ENCODE measurements at places on chromosomes 3 and 15.

GRCh38 chr15:29612096-29612495 is 210.2 kb downstream of the TJP1 start:
- DNase-seq: no peak

GRCh38 chr3:117473981-117474538 is 764.5 kb downstream of the TUSC7 start:
- DNase-seq: no peak

GRCh38 chr3:195010551-195011100 is 260.3 kb downstream of the XXYLT1 start:
- DNase-seq: no peak

DNA sequence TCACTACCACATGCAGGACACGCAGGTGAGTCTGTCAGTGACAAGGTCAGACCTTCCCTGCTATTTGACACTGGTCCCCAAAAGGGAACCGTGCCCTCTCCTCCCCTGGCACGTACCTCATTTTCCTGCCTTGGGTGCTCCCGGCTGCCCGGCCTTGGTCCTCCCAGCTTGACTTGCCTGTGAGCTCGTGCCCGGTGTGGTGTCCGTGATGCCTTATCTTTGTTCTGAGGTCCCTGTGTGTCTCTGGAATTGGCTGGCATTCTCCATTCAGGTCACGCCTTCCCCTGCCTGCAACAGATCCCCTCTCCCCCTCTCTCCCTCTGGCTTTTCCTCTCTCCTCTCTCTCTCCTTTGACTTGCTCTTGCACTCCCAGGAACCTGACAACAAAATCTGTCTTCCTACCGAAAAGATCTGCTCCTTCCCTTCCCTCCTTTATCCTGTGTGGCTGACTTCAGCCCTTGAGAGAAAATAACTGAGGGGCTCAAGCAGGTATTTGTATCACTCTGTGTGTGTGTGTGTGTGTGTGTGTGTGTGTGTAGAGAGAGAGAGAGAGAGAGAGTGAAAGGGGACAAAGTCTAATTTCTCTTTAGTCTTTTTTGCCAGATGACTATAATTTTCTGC is at the start of gene MASP1:
Gene MASP1, minus strand, starts transcription at position 226 of the 621 bp plus-strand sequence. Its CDS starts 105 bp downstream, at position 121.
- DNase-seq: no peak

DNA sequence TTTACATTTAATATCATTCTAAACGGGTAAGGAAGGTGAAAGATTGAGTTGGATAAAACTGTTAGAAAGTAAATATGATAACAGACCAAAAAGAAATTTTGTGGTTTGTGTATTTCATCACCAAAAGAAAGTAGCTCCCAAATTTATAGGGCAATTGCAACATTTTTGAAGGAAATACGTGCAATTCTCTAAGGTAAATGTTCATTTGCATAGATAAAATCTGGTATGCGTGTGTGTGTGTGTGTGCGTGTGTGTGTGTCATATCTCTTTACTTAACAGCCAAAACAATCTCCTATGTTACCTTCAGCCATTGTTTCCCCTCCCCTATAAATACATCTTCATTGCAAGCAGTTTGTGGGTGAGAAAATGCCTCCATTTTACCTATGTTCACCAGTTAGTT is 208.4 kb downstream of the TNIK start:
- no peak for DNase-seq

DNA sequence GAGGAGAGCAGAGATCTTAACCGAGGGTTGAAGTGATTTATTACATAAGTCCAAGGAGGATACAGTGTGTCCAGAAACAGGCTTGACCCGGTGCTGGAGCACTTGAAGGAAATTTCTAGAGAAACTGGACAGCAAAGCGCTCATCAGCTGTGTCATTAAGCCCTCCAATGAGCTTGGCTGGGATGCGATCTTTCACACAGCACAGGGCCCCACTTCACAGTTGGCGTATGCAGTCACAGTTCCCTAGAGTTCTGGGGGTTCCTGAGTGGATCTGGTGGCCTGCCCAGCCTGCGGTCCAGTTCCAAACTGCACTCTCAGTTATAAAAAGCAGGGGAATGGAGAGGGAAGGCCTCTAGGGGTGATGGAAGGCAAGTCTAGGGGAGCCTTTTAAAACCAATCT is 13.6 kb downstream of the ST8SIA2 start:
- no peak for DNase-seq

DNA sequence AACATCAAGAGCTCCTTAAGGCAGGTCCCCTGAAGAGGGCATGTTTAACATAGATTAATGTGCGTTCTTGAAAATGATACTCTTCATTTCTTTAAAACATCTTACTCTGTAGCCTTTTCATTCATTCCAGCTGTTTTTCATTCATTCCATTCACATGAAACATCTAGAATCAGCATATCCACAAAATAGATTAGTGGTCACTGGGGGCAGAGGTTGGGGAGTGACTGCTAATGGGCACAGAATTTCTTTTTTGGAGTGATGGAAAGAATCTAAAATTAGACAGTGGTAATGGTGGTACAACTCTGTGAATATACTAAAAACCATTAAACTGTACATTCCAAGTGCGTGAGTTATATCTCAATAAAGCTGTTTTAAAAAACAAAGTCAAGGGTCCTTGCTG is 15.4 kb upstream of the CXCR6 start:
- DNase-seq: no peak

DNA sequence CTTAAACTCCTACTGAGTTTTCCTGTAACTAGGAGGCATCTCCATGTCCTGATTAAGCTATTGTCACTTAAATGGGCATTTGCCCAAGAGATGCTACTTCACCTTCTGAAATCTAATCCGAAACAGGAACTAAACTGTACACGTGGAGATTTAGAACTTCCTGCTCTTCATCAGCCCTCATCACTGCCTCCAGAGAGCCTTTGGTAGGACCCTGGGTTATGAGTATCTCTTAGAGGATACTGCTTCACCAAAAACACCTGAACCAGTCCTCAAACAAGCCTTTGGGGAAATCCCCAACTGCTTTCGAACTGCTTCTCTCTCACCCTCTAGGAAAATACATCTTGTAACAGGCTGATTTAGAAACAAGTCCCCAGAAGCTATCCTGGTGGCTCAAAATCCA is 320.3 kb downstream of the GAP43 start:
- no peak for DNase-seq

DNA sequence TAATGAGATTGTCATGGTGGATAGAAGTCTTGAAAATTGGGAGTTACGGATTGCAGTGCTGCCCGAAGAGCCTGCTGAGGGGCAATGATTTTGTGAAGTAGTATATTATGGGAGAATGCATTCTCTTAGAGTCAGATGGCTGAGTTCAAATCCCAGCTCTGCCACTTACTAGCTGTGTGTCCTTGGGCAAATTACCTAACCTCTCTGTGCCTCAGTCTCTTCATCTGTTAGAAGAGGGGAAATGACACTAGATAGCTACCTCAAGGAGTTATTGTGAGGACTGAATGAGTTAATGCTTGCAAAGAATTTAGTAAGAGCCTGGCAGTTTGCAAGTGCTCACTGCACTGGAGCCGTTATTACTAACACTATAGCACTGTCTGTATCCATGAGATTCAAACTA is 15.4 kb downstream of the FGD5 start:
- no peak for DNase-seq

DNA sequence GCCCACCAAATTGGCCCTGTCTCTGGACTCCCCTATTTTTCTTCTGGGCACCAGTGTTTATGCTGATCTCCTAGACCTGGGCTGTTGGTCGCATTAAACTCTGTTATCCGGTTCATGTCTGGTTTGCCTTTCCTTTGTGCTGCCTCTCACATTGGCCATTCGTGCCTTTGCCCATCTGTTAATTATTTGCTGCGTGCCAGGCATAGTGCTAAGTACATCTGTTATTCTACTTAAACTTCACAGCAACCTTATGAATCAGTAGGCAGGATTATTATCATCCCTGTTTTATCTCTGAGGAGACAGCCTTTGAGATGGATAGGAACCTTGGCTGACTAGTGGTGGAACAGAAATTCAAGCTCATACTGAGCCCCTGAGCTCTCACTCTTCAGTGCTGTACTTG is 76.0 kb downstream of the THSD4 start:
- no peak for DNase-seq

GRCh38 chr3:197183582-197183981 is 114.8 kb downstream of the DLG1 start:
- no peak for DNase-seq

DNA sequence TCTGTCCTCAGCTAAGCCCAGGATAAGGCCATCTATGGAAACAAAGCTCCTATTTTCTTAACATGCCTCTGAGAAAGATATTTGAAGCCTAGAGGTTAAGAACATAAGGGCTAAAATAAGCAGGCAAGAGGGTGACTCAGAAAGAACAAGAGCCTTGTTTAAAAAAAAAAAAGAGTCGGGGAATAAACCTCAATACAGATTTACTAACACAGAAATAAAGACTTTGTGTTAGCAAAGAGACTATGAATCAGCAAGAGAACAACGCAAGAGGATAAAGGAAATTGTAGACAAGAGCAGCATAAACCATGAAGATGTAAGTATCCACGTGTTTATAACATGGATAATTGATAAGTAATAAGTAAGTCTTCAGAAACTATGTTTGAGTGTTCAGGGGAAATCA is 36.0 kb downstream of the RAB27A start:
- no peak for DNase-seq

DNA sequence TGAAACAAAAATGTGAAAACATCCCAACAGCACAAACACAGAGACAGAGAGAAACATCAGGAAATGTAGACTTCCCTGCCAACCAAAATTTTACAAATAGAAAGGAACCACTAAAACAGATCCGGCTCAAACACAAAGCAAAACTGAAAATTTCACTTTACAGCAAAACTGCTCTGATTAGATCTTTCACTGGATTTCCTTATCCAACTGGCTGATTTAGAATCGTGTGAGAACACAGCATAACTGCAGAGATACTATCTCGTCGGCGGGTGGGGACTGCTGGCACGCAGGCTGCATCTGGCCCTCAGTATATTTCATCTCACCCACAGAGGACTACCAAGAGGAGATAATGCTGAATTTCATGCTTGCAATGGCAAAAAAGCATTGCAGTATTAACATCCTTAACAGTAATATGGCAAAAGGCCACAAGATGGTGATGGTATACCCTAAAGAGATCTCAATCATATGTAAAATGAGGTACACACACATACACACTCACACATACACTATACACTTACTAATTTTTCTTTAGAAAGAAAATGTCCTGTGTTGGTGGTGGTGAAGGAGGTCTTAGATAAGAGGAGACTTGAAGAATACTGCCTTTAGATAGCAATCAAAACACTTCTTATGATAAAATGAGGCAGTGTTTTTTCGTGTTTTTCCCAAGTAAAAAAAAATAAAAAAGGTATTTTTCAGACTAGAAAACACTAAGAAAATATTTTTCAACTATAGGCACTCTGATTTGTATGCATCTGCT is 10.6 kb upstream of the LEO1 start:
- peak; percentile 1 for DNase-seq

DNA sequence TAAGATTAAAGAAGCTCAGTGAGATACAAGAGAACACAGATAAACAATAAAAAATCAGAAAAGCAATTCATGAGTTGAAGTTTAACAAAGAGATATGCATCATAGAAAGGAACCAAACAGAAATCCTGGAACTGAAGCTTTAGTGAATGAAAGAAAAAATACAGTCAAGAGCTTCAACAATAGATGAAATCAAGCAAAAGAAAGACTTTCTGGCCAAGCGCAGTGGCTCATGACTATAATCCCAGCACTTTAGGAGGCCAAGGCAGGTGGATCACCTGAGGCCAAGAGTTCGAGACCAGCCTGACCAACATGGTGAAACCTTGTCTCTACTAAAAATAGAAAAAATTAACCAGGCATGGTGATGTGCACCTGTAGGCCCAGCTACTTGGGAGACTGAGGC is 301.6 kb upstream of the MANF start:
- DNase-seq: no peak

DNA sequence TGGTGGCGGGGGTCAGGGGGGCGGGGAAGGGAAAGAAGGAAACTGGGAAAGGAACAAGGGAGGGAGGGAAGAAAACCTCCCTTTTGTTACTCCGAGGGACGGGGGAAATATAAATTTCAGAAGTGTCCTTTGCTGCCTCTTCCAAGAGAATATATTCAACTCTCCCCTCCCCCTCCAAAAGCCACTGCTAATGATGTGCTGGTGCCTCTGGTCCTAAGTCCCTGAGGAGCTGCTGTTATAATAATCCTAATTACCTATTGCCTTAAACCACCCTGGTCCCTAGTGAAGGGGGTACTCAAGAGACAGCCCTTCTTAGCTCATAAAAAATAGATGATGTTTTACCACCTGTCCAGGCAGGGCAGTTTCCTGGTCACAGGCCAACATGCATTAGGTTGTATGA is 118.3 kb upstream of the TRIM42 start:
- no peak for DNase-seq

- no peak for DNase-seq
These were observed 141.6 kb downstream of the DNAJB8 start for GRCh38 chr3:128324911-128325592.

DNA sequence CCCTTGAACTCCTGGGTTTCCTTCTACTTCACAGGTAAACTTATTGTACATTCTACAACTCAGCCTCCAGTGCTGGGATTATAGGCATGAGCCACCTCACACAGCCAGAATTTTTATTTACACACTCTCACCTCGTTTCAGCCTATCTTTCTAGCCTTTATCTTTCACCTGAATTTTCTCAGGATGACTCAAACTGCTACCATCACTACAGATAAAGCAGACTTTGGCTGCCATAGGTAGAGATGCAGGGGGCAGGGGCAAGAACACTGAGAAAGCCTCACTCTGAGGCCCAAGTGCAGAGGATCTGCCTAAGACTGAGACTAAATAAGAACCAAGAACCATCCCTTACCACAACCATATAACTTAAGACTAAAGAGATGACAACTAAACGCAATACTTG is 59.0 kb downstream of the ETFA start:
- DNase-seq: no peak

DNA sequence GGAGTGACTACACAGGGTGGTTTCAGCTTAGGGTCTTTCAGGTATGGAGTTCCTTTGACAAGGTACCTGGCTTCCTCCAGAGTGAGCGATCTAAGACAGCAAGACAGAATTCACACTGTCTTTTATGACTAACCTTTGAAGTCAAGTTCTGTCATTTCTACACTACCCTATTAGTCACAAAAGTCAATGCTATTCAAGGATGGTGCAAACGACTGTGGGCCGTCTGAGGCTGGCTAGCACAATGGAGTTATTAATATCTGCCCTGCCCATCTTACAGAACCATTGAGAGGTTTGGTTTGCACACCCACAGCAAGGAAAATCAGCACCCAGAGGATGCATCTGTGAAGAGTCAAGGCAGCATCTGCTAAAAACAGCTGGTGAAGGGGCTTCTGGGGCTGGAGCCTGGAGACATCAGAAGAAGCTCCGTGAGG is 62.9 kb upstream of the XCR1 start:
- DNase-seq: no peak

GRCh38 chr3:46271209-46271745 is 29.0 kb downstream of the CCR3 start:
- no peak for DNase-seq

DNA sequence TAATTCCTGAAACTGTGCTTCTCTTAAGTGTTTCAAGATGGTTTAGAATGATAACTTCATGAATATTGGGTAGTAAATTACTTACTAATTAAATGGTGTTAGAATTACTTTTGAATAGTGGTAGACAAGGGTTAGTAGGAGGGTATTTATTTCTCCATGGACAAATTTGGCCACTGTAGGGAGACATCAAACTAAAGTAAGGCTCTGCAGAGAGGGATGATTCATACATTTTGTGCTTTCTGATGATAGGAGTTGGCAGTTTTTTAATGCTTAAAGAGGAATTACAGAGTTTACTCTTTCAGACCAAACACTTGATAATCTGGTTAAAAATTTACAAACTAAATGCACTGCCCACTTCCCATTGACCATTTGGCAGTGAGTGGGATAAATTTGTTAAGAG is 127.6 kb downstream of the NAALADL2 start:
- DNase-seq: no peak
